ENCODE measurements at places on chromosomes 1 and 21.

- no peak for DNase-seq
These were observed 13.9 kb upstream of the PDIK1L start for GRCh38 chr1:26097696-26098095.

DNA sequence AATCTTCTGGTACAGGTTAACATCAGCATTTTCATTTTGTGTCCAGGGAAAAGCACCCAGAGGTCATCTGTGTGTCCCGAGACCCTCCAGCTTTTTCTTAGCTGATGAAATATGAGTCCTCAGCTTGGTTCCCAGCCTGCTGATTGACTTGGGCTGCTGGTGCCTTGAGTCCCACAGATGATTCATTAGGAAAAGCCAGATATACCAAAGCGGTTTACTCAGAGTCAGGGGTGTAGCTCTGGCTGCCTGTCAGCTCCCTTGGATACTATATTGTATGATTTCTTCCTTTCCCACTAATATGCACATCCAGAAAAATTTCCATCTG is 43.7 kb upstream of the MAB21L3 start:
- DNase-seq, result no peak

DNA sequence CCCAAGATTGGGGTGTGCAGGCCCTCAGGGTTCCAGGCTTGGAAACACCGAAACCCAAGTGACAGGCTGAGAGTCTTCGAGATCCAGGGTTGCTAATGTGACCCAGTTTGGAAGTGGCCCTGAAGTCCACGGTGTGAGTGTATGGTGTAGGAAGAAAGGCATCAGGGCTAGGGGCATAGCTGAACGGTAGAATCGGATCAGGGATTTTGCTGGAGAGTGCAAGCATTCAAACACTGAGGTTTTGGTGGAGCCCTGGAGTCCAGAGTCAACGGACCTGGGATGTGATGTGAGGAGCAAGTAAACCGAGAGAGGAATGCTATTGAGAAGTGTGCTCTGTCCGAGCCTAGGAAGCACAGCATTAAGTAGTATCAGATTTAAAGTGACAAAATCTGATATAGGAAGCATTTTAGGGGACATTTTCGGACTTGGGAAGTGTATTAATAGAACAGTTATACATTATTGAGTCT is 958 bp downstream of the NFYC start:
- DNase-seq, result no peak

- DNase-seq, result no peak
These were observed 38.6 kb upstream of the GPR137B start for GRCh38 chr1:236103646-236104218.

DNA sequence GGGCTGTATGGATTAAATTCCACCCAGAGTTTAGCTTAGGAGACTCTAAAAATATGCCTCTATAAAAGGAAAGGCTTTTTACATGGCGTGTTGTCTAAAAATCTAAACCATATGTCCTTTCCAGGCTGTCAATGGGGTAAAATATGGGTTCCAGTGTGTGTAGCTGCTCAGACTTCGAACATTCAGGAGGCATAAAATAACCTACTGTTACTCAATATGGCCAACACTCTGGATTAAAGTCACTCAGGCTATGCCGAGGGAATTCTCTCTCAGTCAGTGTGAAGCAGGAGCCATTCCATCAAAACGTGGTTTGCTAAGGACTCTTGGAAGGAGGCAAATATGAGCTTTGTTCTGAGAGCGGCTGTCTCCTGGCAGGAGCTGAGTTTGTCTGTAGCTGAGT is 135.3 kb downstream of the RUNX1 start:
- DNase-seq, result no peak

- no peak for DNase-seq
These were observed 43.8 kb upstream of the PRRX1 start for GRCh38 chr1:170620164-170620563.

- DNase-seq, result no peak
These were observed 107.8 kb upstream of the TARDBP start for GRCh38 chr1:10904396-10905358.

DNA sequence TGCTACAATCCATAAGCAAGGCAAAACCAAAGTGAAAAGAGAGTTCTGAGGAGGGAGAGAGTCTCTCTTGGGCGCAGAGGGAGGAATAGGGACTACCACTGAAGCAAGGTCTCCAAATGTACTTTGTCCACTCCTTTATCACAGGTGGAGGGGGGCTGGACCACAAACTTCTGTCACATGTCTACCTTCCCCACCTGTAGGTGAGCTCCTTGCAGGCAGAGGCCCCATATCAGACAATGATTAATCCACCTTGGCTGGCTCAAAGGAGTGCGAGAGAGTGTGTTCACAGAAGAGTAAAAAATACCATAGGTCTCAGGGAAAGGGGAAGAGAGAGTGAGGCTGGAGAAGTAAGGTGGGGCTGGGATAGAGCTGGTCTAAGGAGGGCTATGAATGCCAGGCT is 4.5 kb downstream of the BEND5 start:
- DNase-seq, result no peak

- no peak for DNase-seq
These were observed 11.6 kb upstream of the PTPN7 start for GRCh38 chr1:202172015-202172355.

DNA sequence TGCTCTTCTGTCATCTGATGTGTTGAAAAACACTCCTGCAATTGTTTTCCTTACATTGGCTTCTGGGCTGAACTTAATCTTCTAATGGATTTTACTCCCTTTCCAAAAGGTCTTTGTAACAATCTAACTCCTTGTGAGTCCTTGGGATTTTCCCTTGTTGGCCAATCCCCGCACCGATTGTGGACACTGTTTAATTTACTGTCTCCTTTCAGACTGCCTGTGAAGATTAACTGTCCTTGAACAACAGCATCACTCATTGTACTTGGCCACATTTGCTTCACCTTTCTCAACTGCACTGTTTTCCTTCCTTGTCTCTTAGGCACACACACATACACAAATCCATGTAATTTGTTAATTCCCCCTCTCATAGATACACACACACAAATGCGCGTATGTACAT is 120.4 kb downstream of the SPATA46 start:
- no peak for DNase-seq
